ENCODE measurements at places on chromosomes 7 and 10. TPM values are rescaled to one million over a fixed set of nuclear protein-coding genes. Genes with fewer than 3 reads are reported as not detected.

UFSP1 gene
- total RNA-seq: 6.4 TPM

PPP1R9A gene
- 38.8 TPM for total RNA-seq

DENND2A gene
- total RNA-seq: 38.0 TPM

PKD2L1 gene
- not detected for total RNA-seq

DNA sequence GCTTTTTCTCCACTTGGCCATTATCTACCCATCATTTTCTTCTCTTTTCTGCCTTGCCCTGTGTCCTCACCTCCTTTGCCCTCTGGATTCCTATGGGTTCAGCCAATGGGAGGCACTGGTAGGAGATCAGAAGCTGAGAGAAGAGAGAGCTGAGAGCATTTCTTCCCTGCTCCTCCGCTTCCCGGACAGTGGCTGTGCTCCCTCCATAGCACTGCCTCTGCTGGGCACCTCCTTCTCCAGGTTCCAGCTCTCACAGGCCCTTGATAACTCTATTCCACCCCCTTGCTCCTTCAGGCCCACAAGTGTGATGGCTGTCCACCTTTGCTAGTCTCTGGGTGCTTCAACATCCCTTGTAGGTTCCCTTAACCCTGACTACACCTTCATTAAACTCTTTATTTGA, 79.6 kb downstream of the LSM5 start:
- no peak overlapping the region for H3K27ac ChIP-seq
- H3K4me1 ChIP-seq: no peaks in the 10 kb centered on the region
- no peak overlapping the region for H3K4me3 ChIP-seq
- H3K36me3 ChIP-seq: no peaks in the 10 kb centered on the region

DNA sequence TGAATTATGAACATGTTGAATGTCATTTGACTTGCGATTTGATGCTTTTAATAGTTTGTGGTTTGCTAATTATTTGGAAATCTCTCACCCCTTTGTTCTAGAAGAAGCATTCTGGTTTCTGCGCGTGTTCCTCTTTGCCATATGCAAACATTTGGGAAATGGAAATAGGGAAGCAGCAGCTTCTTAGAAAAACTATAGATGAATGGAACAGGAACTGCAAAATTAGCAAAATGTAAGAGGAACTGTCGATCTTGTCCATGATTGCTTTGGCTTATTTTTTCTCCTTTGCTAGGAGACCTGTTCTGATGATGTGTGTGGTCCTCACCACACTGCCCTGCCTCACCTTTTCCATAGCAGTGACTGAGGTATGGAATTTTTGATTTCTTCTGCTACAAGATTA, 19.0 kb downstream of the TMEM236 start:
- H3K27me3 ChIP-seq: no peaks in the 10 kb centered on the region
- H3K4me3 ChIP-seq: no peak overlapping the region
- H3K4me1 ChIP-seq: no peaks in the 10 kb centered on the region

- H3K27me3 ChIP-seq: no peaks in the 10 kb centered on the region
- no peak overlapping the region for H3K4me3 ChIP-seq
- H3K27ac ChIP-seq: no peak overlapping the region
- DNase-seq: no peak
Measured at GRCh38 chr7:21364801-21365271, 63.0 kb upstream of the SP4 start.

DNA sequence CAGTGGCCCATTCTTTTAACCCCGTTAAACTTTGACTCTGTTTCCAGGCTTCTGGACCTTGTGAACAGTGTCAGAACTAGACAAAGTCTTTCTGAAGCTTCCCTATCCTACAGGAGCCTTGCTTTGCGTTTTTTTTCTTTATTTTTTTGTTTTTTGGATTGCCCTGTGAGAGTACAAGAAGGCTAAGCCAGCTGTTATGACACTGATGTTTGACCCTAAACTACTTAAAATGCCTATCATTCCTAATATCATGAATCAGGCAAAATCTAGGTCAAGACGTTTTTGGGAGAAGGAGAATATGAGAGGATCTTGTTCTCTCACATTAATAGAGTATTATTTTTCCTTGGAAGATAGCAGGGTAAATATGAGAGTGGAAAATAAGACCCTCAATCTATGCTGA, 79.8 kb downstream of the EPDR1 start:
- no peak for DNase-seq
- H3K27me3 ChIP-seq: no peaks in the 10 kb centered on the region
- H3K4me3 ChIP-seq: no peak overlapping the region
- H3K27ac ChIP-seq: no peak overlapping the region

GRCh38 chr7:73966062-73966940, 61.7 kb upstream of the ELN start:
- no peaks in the 10 kb centered on the region for H3K27me3 ChIP-seq
- H3K36me3 ChIP-seq: peaks cover 11% of the 10 kb centered on the region
- H3K4me1 ChIP-seq: no peaks in the 10 kb centered on the region

DNA sequence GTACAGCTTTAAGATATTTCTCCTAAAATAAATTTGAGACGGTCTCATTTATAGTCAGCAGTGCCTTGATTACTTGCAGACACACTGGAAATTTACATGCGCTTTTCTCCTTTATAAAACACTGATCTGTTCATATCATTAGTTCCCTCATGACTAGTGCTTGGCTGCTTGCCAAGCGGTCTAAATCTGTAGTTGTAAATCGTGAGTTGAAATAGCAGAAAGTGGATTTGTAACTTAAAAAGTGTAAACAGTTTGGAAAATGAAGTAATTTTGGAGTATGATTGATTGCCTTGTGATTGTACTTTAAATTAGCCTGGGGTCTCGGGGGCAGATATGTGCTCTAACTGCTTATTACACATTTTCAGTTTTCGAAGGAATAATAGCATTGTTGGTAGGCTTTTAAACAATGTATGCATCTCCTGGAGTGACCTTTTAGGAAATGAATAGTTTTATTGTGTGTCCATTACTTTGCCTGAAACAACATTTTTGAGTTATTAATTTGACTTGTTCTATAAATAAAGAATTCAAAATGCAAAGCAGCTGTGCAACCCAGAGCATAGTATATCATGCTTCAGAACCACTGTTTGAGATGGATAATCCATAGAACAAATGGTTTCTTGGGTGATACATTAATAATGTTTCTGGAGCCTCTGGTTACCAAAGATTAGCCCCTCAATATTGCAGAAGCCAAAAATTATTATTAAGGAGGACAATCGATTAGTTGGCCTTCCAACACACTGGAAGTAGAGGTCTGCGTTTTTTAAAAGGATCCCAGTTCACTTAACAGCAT, 73.3 kb downstream of the ARID5B start:
- peak overlapping the region; percentile 30 for H3K4me3 ChIP-seq
- H3K27me3 ChIP-seq: no peaks in the 10 kb centered on the region
- H3K36me3 ChIP-seq: peaks cover 15% of the 10 kb centered on the region
- peaks cover 60% of the 10 kb centered on the region for H3K4me1 ChIP-seq
- peak; percentile 58 for DNase-seq
- peak overlapping the region; percentile 94 for H3K27ac ChIP-seq
